ENCODE measurements at places on chromosomes 2 and 18. TPM values are rescaled to one million over a fixed set of nuclear protein-coding genes. Genes with fewer than 3 reads are reported as not detected.

DNA sequence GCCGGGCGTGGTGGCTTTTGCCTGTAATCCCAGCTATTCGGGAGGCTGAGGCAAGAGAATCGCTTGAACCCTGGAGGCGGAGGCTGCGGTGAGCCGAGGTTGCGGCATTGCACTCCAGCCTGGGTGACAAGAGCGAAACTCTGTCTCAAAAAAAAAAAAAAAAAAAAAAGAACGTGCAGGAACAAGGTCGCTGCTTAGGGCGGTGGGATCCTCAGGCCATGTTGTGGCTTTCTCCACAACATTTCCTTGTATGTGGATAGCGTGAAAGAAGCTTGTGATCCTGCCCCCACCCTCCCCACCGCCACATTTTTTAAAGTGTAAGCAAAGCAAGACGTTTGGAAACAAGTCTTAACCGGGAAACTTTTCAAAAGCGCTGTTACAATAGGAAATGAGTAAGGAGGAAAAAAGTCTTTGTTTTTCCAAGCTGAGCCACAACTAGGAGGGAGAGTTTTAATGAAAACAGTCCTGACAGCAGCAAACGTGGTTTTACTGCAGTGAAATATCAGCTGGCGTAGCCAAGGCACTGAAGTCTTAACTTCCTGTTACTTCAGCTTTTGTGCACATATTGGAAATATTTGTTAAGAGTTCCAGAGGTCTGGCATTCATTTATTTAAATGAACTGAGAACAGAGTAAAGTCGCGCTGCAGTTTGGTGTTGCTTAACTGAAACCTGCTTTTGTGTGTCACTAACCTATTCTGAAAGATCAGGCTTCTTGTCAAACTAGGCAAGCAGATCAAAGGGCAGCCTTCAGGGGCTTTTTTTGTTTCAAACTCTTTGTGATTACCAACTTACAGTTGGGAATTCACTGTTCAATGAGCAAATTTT lies 3.8 kb downstream of the TGIF1 start:
- peaks cover 8% of the 10 kb centered on the region for H3K36me3 ChIP-seq
- peak overlapping the region; percentile 88 for H3K4me3 ChIP-seq
- H3K27ac ChIP-seq, result peak overlapping the region; percentile 99
- no peaks in the 10 kb centered on the region for H3K4me1 ChIP-seq
- H3K27me3 ChIP-seq, result no peaks in the 10 kb centered on the region
- DNase-seq, result peak; percentile 87

DNA sequence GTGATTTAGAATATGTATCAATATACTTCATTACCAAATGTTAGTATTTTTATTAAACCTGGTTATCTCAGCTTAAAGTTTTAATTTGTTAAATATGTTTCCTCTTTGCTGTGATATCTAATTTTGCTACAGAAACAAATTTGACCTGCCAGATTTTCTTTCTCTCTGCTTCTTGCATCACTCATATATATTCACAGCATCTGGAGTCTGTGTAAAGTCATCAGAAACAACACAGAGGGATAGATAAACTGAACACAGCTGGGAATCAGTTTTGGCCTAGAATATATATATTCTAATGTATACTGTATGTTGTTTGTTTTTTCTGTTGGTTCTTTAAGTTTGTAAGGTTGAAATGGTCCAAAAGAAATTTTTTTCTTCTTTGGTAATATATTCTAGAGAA lies 8.5 kb downstream of the PSMD14 start:
- no peaks in the 10 kb centered on the region for H3K27me3 ChIP-seq
- no peaks in the 10 kb centered on the region for H3K36me3 ChIP-seq
- no peak overlapping the region for H3K4me3 ChIP-seq
- no peaks in the 10 kb centered on the region for H3K4me1 ChIP-seq
- no peak overlapping the region for H3K27ac ChIP-seq
- no peak for DNase-seq

DNA sequence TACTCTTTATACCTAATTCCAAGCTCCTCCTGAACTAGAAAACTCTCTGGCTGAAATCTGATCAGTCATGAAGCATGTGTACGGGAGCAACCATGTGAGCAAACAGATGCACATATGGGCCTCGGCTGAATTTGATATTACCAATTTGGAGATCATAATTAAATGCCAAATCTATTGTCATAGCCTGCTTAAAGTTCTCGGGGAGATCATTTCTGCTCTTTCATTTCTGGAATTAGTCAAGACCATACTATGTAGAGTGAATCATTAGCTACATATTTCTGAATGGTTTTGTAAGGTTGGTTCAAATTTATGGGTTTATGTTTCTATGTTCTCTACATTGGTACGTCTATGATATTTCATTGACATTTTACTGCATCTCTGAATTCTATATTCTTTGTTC lies 205.5 kb downstream of the UBE2E3 start:
- DNase-seq, result no peak
- no peaks in the 10 kb centered on the region for H3K36me3 ChIP-seq
- no peak overlapping the region for H3K4me3 ChIP-seq
- H3K27me3 ChIP-seq, result no peaks in the 10 kb centered on the region
- H3K4me1 ChIP-seq, result no peaks in the 10 kb centered on the region
- H3K27ac ChIP-seq, result no peak overlapping the region

DNA sequence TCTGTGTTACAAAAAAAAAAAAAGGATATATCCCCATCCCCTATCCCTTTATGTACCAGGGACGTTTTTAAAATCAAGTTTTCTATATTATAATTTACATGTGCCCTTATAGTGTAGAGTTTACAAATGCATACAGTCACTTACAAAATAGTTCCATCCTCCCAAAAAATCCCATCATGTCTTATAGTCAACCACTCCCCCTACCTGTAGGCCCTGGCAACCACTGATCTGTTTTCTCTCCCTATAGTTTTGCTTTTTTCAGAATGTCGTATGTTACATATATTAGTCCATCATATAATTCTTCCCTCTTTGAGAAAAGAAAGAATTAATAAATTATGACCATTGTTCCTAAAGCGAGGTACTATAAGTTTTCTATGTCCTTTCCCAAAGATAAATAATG lies 17.8 kb downstream of the CFAP210 start:
- H3K27ac ChIP-seq, result no peak overlapping the region
- no peak for DNase-seq
- H3K4me1 ChIP-seq, result no peaks in the 10 kb centered on the region
- H3K4me3 ChIP-seq, result no peak overlapping the region
- no peaks in the 10 kb centered on the region for H3K36me3 ChIP-seq

GRCh38 chr2:165864296-165864695 lies 70.2 kb upstream of the GALNT3 start:
- H3K27me3 ChIP-seq, result no peaks in the 10 kb centered on the region
- no peaks in the 10 kb centered on the region for H3K36me3 ChIP-seq
- no peak overlapping the region for H3K27ac ChIP-seq
- H3K4me3 ChIP-seq, result no peak overlapping the region
- DNase-seq, result no peak
- H3K4me1 ChIP-seq, result no peaks in the 10 kb centered on the region

DNA sequence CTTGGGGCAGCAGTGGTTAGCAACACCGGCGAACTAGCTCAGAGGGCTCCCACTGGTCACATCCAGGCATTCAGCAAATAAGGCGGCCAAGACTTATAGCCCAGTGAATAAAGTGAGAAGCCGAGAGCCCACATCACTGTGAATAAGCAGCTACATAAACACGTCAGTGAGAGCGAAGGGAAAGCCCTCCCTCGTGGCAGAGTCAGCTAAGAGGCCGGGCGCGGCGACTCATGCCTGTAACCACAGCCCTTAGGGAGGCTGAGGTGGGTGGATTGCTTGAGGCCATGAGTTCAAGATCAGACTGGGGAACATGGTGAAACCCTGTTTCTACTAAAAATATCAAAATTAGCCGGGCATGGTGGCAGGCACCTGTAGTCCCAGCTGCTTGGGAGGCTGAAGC lies 5.2 kb downstream of the D2HGDH start:
- no peaks in the 10 kb centered on the region for H3K36me3 ChIP-seq
- H3K27me3 ChIP-seq, result no peaks in the 10 kb centered on the region
- H3K4me3 ChIP-seq, result no peak overlapping the region
- DNase-seq, result no peak
- no peak overlapping the region for H3K27ac ChIP-seq

The ILKAP gene
- total RNA-seq, result 31.4 TPM

The LDLRAD4 gene
- total RNA-seq, result 42.9 TPM

The IL1F10 gene
- total RNA-seq, result not detected

The KIAA2012 gene
- total RNA-seq, result not detected

The DSG2 gene
- total RNA-seq, result 14.1 TPM

The SNRPD1 gene
- total RNA-seq, result 6.7 TPM

Data from breast epithelium (tissue), 4 donors.